Progenitor cell of endocrine pancreas (in vitro differentiated cells): ENCODE measurements at places on chromosomes 4 and X. TPM values are rescaled to one million over a fixed set of nuclear protein-coding genes. Genes with fewer than 3 reads are reported as not detected.

- H3K27ac ChIP-seq = no peak overlapping the region
- H3K4me3 ChIP-seq = no peak overlapping the region
- no peak for DNase-seq
- peaks cover 22% of the 10 kb centered on the region for H3K4me1 ChIP-seq
- no peaks in the 10 kb centered on the region for H3K36me3 ChIP-seq
These were observed 2.8 kb upstream of the GSX2 start for GRCh38 chr4:54097152-54097551.

DNA sequence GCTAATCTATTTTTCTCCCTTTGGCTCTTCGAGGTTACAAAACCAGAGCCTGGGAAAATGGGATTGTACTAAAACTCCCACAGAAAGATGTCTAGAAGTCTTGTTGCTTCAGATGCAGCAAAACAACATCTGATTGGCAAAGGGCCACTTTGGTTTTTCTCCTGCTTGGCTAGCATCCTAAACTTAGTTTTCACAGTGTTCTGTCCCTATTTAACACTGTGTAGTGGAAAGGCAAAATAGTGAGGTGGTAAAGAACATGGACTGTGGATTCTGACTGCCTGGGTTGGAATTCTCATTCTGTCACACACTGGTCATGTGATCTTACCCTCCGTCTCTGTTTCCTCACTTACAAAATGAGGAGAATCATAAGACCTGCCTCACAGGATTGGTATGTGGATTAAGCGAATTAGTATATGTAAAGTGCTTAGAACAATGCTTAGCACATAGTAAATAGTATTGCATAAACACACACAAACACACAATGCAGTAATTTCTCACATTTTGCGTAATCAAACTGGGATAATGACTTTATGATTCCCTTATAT lies 23.5 kb downstream of the TIGD2 start:
- H3K27ac ChIP-seq = no peak overlapping the region
- H3K36me3 ChIP-seq = no peaks in the 10 kb centered on the region
- no peaks in the 10 kb centered on the region for H3K27me3 ChIP-seq
- DNase-seq = no peak

- H3K27ac ChIP-seq = no peak overlapping the region
- H3K4me1 ChIP-seq = no peaks in the 10 kb centered on the region
- no peak overlapping the region for H3K4me3 ChIP-seq
- peaks cover 6% of the 10 kb centered on the region for H3K27me3 ChIP-seq
- no peaks in the 10 kb centered on the region for H3K36me3 ChIP-seq
These were observed 48.6 kb downstream of the DCLK2 start for GRCh38 chr4:150126864-150127203.

GRCh38 chrX:48937054-48937907 lies 18.5 kb upstream of the PIM2 start:
- no peak for DNase-seq
- no peaks in the 10 kb centered on the region for H3K4me1 ChIP-seq
- no peaks in the 10 kb centered on the region for H3K27me3 ChIP-seq
- H3K27ac ChIP-seq = no peak overlapping the region

- H3K4me1 ChIP-seq = no peaks in the 10 kb centered on the region
- H3K4me3 ChIP-seq = no peak overlapping the region
- H3K36me3 ChIP-seq = no peaks in the 10 kb centered on the region
- H3K27ac ChIP-seq = no peak overlapping the region
- H3K27me3 ChIP-seq = no peaks in the 10 kb centered on the region
These were observed 6.4 kb upstream of the BGN start for GRCh38 chrX:153488231-153488914.

DNA sequence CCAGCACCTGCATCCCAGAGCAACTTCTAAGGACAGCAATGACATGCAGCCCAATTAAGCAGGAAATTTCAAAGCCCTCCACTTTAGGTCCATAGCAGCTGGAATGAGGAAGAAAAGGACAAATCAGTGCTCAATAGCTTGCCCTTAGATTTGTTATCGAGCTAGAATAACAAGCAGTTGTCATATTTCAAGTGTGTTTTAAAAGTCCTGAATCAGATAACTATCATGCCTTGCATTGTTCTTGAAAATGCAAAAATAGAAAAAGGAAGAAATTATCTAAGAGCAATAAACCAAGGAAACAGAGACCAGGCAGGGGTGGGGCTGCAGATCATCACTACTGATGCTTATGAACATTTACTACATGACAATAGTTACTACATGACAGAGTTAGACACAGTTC lies 43.9 kb upstream of the KLF3 start:
- peaks cover 22% of the 10 kb centered on the region for H3K4me1 ChIP-seq
- H3K4me3 ChIP-seq = no peak overlapping the region
- no peak overlapping the region for H3K27ac ChIP-seq
- H3K36me3 ChIP-seq = peaks cover 3% of the 10 kb centered on the region
- no peak for DNase-seq

- DNase-seq = no peak
- H3K27ac ChIP-seq = no peak overlapping the region
- H3K27me3 ChIP-seq = peaks cover 6% of the 10 kb centered on the region
- no peaks in the 10 kb centered on the region for H3K36me3 ChIP-seq
These were observed 121.0 kb upstream of the ARSJ start for GRCh38 chr4:114100288-114101031.

DNA sequence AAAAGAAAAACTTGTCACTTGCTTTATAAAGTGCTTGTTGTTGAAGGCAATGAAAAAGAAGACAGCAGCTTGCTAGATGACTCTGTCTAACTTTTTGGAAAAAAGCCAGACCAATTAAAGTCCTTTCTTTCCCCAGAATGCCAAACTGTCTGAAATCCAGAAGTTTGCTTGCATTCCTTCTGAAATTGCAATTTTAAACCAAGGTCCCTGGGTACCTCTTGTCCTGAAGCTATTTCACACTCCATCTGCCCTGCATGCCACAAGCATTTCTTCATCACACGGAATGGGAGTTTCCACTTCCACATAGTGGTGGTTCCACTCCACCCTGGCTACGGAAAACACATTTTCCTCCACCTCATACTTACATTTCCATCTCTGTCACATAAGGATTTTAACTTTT lies 101.0 kb downstream of the PAPSS1 start:
- H3K4me1 ChIP-seq = peaks cover 1% of the 10 kb centered on the region
- H3K27ac ChIP-seq = no peak overlapping the region
- no peak for DNase-seq
- peaks cover 51% of the 10 kb centered on the region for H3K36me3 ChIP-seq

DNA sequence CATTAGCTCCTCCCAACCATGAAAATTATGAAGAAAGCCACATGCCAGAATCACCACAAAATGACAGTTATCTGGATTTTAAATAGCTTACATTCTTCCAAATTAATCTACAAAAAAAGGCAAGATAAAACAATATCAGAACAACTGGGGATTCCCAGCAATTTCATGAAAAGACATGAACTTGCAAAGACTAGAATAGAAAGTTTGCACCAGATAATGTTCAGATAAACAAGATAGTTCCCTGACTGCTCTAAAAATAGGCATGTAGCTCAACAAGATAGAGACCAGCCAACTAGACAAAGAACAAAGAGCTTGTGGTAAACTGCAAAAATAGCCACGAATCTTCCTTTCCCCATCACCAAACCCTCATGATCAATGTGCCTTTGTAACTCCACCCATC lies 30.3 kb upstream of the DDX53 start:
- no peak for DNase-seq
- no peaks in the 10 kb centered on the region for H3K27me3 ChIP-seq

DNA sequence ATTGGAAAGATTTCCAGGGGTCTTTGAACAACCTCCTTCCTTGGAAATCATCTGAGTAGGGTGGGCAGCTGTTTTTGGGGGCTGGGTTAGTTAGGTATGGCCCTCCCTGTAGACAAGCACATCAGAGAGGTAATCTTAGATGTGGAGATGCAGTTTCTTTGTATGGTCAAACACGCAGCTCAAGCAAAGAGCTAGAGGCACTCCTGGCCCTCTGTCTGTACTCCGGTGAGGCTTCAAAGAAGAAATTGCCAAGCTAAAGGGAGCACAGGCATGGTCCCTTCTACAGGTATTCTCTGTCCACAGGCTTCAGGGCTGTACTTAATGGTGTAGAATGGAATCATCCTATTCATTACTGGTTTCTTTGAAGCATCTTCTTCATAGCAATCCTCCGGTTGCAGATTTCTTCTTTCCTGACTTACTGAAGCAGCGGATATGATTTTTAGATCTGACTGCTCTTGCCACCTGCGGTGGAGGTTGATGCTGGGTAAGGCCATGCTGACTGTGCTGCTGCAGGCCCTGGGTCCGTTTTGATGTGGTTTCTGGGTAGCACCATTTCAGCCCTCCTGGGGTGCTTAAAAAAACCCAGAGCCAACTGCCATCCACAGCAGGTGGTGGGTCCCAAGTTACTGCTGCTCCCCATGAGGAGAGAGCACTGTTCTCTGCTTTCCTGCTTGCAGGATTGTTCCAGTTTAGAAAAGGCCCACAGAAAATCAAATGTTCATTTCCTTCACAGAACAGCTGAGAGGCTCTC lies 318.9 kb upstream of the GATB start:
- no peak overlapping the region for H3K27ac ChIP-seq
- no peak overlapping the region for H3K4me3 ChIP-seq
- DNase-seq = no peak
- H3K27me3 ChIP-seq = peaks cover 18% of the 10 kb centered on the region
- no peaks in the 10 kb centered on the region for H3K36me3 ChIP-seq

- H3K36me3 ChIP-seq = no peaks in the 10 kb centered on the region
- no peaks in the 10 kb centered on the region for H3K27me3 ChIP-seq
- no peak overlapping the region for H3K27ac ChIP-seq
- no peak for DNase-seq
- no peak overlapping the region for H3K4me3 ChIP-seq
These were observed 122.6 kb downstream of the COMMD8 start for GRCh38 chr4:47340914-47341313.

GRCh38 chr4:143351149-143351691 lies 14.5 kb downstream of the GAB1 start:
- no peak overlapping the region for H3K4me3 ChIP-seq
- H3K27me3 ChIP-seq = no peaks in the 10 kb centered on the region
- H3K4me1 ChIP-seq = peaks cover 30% of the 10 kb centered on the region
- DNase-seq = no peak

DNA sequence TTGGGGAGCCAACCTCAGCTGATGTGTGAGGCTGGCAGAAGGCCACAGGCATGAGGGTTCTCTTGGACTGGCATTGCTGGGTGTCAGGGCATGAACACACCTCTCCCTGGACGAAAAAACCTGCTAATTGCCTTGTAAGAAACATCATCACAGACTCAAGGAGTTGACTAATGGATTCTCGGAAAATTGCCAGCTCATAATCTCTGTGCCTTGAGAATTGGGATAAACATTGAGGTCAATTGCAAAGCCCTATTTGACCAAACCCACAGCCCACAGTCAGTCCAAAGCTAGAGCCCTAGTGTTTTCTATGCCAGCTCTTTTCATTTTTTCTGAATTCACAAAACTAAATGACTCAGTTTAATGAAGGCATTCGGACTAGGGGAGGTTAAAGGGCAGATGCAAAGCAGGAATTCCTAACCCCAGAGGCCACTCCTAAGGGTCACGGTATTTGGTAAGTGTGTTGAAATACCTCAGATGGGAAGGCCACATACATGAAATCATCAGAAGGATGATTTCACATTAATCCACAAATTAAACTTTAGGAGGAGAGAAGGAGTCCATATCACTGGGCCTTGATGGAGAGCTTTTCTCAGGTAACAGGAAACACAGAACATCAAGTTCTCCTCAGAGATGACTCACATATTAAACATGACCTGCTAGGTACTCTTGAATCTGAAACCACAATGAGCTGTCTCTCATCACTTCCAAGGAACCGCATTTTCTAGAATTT lies 39.0 kb upstream of the RASL11B start:
- no peak overlapping the region for H3K27ac ChIP-seq
- H3K36me3 ChIP-seq = no peaks in the 10 kb centered on the region
- no peak overlapping the region for H3K4me3 ChIP-seq
- H3K27me3 ChIP-seq = no peaks in the 10 kb centered on the region
- peaks cover 16% of the 10 kb centered on the region for H3K4me1 ChIP-seq

- no peaks in the 10 kb centered on the region for H3K36me3 ChIP-seq
- DNase-seq = no peak
- H3K4me3 ChIP-seq = no peak within 1 kb of the TSS
- H3K27me3 ChIP-seq = peaks cover 8% of the 10 kb centered on the region
- H3K27ac ChIP-seq = no peak within 1 kb of the TSS
These were observed at the start of gene PPBP for GRCh38 chr4:73988061-73988460. Gene PPBP, minus strand, starts transcription at chr4:73988190. Its CDS starts 87 bp downstream, at chr4:73988103.

DNA sequence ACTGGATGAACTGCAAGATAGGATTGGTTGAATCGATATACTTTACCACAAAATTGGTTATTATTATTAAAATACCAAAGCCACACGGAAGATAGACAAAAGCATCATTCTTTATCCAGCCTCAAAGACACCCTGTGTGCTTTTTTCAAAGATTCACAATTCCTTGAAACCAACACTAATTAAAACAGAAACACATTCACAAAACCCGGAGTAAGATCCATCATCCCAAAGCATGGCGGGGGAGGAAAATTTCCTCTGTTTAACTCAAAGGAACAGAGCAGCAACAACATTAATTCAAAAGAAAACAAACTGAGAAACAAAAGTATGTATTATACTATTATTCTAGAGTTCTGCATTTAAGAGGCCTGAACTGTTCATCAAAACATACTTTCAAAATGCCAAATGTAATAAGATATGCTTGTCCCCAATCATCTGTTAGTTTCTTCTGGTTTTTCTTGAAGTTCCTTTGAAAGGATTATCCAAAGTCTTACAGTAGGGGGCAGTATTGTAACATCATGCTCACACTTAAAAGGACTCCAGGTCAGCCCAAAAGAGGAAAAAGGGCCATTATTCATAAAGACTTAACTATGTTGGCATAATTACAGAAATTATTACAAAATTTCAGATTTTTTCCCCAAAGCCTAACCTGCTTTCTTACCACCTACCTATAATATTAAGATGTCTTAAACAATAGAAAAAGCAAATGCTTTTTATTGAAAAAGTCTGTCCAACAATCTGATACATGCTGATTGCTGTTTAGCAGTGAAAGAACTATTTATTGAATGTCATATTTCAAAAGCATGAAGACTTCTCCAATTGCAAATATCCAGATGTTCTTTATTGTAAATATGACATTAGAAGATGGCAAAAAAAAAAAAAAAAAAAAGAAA lies 168.7 kb downstream of the SCFD2 start:
- H3K36me3 ChIP-seq = no peaks in the 10 kb centered on the region
- no peak for DNase-seq
- no peak overlapping the region for H3K27ac ChIP-seq
- no peaks in the 10 kb centered on the region for H3K27me3 ChIP-seq

GRCh38 chrX:152865232-152865920 lies 32.5 kb upstream of the ZNF185 start:
- H3K4me3 ChIP-seq = no peak overlapping the region
- H3K4me1 ChIP-seq = no peaks in the 10 kb centered on the region
- H3K27ac ChIP-seq = no peak overlapping the region
- H3K27me3 ChIP-seq = no peaks in the 10 kb centered on the region
- no peak for DNase-seq

GRCh38 chrX:9604908-9605306 lies 140.0 kb downstream of the TBL1X start:
- no peaks in the 10 kb centered on the region for H3K27me3 ChIP-seq
- no peak for DNase-seq
- H3K36me3 ChIP-seq = peaks cover 11% of the 10 kb centered on the region
- no peak overlapping the region for H3K27ac ChIP-seq

Gene KCNE5
- 10.8 and 11.3 TPM in 2 replicates for total RNA-seq

Gene OPRPN
- not detected in 2 replicates for total RNA-seq

Gene GPRASP1
- 4.1 and 5.7 TPM in 2 replicates for total RNA-seq

Gene BBS12
- 4.6 and 4.9 TPM in 2 replicates for total RNA-seq

Gene TMEM131L
- total RNA-seq = 18.1 and 18.9 TPM in 2 replicates

Gene TLR6
- 0.89 and 1.1 TPM in 2 replicates for total RNA-seq

Gene SHROOM3
- 54.9 and 60.0 TPM in 2 replicates for total RNA-seq

Gene BEX2
- total RNA-seq = 36.0 and 42.0 TPM in 2 replicates

Gene ARFIP1
- 31.7 and 32.6 TPM in 2 replicates for total RNA-seq

Gene FOXR2
- not detected in 2 replicates for total RNA-seq
